GM19239 (cell line): ENCODE measurements at places on chromosomes 13 and 19.

- no peak for DNase-seq
These were observed 55.3 kb upstream of the SLC15A1 start for GRCh38 chr13:98807774-98808173.

DNA sequence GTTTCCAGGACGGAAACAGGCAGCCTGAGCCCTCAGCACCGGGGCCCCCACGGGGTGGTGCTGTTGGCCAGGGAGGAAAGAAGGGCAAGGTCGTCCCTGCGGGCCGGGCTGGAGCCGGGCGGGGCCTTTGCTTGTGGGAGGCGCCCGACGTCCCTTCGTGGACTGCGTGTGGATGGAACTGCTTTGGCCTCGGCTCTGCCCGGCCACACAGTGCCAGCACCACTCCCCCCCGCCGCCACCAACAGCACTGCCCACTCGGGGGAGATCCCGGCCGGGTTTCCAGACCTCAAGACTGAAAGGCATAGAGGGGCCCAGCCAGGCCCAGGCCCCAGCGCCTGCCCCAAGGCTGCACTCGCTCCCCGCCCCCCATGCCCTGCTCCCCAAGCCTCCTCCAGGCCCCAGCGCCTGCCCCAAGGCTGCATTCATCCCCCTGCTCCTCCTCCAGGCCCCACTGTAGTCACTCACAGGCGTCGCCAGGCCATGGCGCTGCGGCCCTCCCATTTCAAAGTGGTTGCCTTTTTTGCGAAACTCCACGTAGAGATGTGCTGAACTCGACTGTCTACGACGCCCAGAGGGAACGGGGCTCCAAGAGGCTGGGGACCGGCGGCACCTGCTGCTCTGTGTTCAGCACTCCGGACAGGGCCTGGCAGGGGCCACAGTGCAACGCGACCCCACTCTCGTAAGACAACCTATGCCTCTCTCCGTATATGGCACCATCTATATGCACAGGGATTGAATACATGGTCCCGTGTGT is 22.5 kb downstream of the C13orf46 start:
- peak; percentile 97 for DNase-seq

GRCh38 chr13:44908712-44909111 is 80.6 kb downstream of the NUFIP1 start:
- no peak for DNase-seq

- DNase-seq, result no peak
These were observed 1133.5 kb downstream of the OLFM4 start for GRCh38 chr13:54162069-54162468.

- peak; percentile 66 for DNase-seq
These were observed 1.1 kb upstream of the KCTD15 start for GRCh38 chr19:33795370-33796163.

DNA sequence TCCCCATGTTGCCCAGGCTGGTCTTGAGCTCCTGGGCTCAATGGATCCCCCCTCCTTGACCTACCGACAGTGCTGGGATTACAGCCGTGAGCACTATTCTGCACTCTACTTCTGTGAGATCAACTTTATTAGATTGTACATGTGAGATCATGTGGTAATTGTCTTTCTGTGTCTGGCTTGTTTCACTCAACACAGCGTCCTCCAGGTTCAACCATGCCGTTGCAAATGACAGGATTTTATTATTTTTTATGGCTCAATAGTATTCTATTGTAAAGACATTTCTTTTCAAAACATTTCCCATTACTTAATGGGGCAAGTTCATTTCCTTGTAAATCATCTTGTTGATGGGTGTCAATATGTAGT is 1.5 kb upstream of the OBI1 start:
- DNase-seq, result no peak

DNA sequence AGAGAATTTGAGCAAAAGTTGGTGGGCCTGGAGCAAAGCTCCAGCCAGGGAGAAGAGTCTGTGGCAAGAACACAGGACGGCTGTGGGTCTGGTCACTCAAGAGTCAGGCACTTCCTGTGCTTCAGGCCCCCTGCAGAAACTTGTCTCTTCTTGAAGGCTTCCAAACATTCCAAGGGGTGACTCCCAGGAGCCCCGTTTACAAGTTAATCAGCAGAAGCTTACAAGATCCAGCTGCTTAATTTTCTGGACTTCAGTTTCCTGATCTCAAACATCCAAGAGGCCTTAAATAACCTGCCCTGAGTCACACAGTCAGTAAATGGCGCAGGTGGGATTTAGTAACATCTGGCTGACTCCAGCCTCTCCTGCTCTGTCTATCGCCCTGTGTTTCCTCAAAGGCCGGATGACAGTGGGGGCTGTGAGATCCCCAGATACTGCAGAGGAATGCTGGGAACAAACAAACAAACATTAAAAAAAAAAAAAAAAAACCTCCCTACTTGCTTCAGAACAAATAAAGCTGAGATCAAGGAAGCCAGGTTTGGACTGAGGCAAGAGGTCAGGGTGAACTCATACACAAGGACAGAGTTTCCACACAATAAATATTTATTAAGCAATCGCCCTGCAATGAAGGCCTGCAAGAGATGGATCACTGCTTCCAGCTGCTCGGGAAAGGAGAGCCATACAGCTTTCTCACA is 175.4 kb upstream of the RFC3 start:
- DNase-seq, result no peak

GRCh38 chr19:41351339-41352245 is 2.1 kb downstream of the TGFB1 start:
- DNase-seq, result peak; percentile 78

DNA sequence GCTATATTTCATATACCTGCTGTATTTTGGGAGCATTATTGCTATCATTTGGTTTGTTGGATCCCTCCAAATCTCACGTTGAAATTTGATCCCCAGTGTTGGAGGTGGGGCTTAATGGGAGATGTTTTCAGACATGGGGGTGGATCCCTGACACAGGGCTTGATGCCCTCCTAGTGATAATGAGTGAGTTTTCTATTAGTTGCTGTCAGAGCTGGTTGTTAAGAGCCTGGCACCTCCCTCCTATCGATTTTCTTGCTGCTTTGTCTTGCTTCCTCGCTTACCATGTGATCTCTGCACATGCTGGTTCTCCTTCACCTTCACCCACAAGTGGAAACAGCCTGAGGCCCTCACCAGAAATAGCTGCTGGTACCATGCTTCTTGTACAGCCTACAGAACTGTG is 259.9 kb upstream of the STARD13 start:
- DNase-seq, result no peak

- DNase-seq, result no peak
These were observed 21.4 kb upstream of the ERVV-1 start for GRCh38 chr19:52992109-52993004.

- no peak for DNase-seq
These were observed 255.1 kb upstream of the SOX21 start for GRCh38 chr13:94967183-94968039.

DNA sequence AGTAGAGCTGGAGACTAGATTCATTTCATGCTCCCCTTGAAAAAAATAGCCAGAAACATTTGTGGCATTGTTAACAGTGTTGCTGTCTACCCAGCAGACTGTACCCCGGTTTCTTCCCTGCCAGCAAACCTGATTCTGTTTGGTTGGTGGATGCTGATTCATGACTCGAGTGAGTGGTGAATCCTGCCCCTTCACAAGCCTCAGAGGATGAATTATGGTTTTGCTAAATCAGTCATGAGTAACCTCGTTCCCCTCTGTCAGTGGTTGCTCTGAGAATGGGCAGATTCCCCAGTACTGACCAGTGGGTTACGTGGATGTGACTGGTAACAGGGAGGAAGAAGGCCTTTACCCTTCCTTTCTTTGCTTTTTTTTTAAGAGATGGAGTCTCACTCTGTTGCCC is 10.1 kb downstream of the NLRP12 start:
- DNase-seq, result no peak

- no peak for DNase-seq
These were observed 77.2 kb upstream of the PABPC3 start for GRCh38 chr13:25018729-25019115.

DNA sequence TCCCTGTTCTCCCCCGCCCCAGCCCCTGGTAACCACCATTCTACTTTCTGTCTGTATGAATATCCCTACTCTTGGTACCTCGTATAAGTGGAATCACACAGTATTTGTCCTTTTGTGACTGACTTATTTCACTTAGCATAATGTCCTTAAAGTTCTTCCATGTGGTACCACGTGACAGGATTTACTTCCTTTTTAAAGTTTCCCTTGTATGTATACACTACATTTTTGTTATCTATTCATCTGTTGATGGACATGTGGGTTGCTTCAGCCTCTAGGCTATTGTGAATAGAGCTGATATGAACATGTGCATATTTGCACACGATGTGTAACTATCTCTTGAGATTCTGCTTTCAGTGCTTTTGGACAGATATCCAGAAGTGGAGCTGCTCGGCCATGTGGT is 59.6 kb upstream of the GJB6 start:
- DNase-seq, result no peak

GRCh38 chr19:6604906-6605305 is 14.0 kb upstream of the CD70 start:
- DNase-seq, result no peak

- DNase-seq, result no peak
These were observed 19.7 kb downstream of the SIPA1L3 start for GRCh38 chr19:37926711-37927110.

DNA sequence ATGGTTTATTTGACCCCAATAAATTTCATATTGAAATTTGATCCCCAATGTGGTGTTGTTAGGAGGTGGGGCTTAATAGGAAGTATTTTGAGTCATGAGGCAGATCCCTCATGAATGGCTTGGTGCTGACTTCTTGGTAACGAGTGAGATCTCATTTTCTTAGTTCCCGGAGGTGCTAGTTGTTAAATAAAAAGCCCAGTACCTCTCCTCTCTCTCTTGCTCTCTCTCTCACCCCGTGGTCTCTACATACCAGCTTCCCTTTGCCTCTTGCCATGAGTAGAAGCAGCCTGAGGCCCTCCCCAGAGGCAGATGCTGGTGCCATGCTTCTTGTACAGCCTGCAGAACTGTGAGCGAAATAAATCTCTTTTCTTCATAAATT is 39.4 kb upstream of the KATNAL1 start:
- no peak for DNase-seq

DNA sequence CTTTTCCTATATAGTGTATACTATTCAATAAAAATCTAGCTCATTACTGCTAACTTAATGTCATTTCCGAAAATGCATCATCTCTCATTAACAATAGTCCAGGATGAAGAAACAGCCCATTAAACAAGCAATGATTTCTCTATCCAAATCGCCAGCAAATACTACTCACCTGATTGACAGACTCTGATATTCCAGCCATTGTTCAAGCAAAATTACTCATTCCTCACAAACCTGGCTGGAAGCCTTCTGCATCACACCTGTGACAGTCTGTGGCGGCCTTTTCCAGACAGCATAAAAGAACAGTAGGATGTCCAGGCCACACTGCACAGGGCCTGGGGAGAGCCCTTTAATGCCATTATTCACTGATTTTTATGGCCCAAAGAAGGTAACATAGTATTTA is 115.9 kb downstream of the ABCC4 start:
- no peak for DNase-seq
